ENCODE measurements at places on chromosomes 3 and 15.
A peak's percentile ranks its signal among the peaks of the same experiment; 100 is the strongest.

- DNase-seq = no peak
Observed at GRCh38 chr3:192858849-192859585, 58.6 kb downstream of the MB21D2 start.

GRCh38 chr15:93517176-93517575 is 428.2 kb upstream of the RGMA start:
- DNase-seq = no peak

- DNase-seq = no peak
Observed at GRCh38 chr15:75823860-75824613, 19.2 kb upstream of the UBE2Q2 start.

DNA sequence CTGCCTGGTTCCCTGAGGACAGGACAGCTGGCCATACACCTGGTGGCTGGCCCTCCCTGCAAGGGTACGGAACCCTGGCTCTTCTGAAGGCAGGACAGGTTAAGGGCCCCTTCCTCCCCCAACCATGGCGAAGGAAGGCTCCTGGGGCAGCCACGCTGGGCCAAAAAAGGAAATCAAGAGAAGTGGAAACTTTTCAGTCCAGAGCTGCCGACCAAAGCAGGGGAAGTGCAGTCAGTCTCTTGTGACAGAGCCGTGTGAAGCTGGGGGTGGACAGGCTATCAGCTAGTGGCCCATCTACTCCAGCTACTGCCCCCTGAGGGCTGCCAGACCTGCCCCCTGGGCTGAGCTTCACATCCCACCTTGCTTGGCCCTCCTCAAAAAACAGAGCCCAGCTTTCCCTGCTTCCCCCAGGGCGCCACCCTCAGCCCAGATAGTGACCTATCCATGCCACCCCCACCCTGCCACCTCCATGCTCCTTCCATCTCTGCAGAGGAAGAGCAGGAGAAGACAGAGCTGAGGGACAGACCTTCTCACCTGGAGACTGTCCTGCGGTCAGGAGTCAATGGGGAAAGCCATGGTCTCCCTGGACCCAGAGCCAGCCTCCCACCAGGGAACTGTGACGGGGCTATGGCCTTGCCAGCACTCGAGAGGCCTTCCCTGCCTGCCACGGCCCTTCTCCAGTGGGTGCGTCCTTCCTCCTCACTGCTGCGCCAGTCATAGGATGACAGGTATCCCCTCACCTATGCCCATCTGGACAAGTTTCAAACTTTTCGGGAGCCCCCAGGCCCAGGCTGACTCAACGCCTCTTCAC is 4.6 kb downstream of the SEMA7A start:
- DNase-seq = no peak

- DNase-seq = no peak
Observed at GRCh38 chr3:73380735-73381532, 243.8 kb downstream of the PDZRN3 start.

DNA sequence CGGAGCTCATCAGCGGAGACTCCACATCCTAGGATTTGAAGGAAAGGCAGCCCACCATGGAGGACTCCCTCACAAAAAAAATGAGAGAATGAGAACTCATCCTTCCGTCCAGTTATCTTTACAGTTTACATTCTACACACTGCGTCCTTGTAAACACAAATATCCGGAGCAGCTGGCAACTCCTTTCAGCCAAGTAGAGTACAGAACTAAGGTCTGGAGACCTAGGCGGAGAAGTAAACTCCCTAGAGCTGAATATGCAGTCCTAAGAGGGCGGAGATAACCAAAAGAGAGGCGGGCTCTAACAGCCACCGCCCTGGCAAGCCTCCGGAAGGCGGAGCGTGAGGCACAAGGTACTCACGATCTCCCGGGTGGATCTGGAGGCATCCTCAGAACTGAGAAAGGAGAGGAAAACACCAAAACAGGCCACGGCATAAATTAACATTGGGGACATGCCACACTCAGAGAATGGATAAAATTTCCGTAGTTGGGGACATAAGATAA is 924 bp upstream of the SIN3A start:
- peak; percentile 53 for DNase-seq

- DNase-seq = no peak
Observed at GRCh38 chr3:25910997-25911396, 121.1 kb downstream of the OXSM start.

- no peak for DNase-seq
Observed at GRCh38 chr3:193673845-193674244, 80.8 kb downstream of the OPA1 start.

DNA sequence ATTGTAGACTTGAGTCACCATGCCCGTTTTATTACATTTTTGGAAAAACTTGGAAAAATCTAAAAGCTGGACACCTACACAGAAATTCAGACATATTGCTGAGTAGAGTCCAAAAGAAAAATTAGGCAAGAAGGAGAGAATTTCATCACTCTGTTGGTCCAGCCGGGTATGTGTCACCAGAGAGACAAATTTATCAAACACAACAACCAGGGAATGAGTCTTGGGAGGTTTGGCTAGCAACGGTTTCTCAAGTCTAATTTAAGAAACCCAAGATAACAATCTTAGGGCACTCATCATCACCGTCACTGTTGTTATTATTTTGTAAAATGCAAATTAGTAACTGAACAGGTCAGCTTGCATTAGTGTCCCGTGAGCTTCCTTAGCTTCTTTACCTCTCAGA is 197.5 kb upstream of the C2CD4B start:
- DNase-seq = no peak

Measured in NCI-H1694 (cell line).